ENCODE measurements at places on chromosomes 16 and 17. TPM values are rescaled to one million over a fixed set of nuclear protein-coding genes. Genes with fewer than 3 reads are reported as not detected.

DNA sequence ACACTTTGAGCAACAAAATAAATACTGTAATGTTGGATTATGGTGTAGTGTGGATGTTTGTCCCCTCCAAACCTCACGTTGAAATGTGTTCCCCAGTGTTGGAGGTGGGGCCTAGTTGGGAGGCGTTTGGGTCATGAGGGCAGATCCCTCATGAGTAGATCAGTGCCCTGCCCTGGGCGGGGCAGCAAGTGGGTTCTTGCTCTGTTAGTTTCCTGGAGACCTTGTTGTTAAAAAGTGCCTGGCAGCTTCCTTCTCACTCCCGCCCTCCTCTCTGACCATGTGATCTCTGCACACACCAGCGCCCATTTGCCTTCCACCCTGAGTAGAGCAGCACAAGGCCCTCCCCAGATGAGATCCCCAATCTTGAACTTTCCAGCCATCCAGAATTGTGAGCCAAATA is 67.7 kb downstream of the MPRIP start:
- DNase-seq: no peak

GRCh38 chr16:51630076-51630475 is 479.0 kb upstream of the SALL1 start:
- no peak for DNase-seq

GRCh38 chr17:8674344-8675305 is 44.1 kb upstream of the MYH10 start:
- DNase-seq: no peak

- no peak for DNase-seq
Observed at GRCh38 chr16:54538276-54538675, 251.7 kb upstream of the IRX3 start.

DNA sequence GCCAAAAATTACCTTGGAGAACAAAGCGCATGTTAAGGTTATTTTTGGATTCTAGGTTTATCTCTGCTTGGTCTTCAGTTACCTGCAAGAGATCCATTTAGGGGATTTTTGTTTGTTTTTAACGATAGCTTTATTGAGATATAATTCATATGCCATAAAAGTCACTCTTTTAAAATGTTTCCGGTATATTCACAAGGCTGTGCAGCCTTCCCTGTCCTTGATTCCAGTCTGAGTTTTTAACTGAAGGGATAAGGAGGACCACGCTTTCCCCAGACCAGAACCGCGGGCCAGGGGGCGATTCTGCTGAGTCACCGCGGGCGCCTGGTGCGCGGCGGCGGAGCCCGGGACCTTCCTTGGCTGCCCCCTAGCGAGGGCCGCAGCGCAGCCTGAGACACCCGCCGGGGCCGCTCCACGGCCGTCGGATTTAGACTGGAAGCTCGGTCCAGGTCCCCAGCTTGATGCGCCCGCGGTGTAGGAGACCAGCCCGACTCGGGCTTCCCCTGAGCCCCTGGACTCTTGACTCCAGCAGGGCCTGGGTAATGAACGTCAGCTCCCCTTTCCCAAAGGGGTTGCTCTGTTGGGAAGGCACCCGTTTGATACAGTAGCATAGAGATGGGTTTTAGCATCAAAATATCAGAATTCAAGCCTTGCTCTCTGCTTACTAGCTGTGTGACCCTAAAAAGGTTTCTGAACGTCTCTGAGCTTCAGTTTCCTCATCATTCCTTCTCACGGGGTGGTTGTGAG is 50.0 kb upstream of the STH start:
- peak; percentile 69 for DNase-seq

DNA sequence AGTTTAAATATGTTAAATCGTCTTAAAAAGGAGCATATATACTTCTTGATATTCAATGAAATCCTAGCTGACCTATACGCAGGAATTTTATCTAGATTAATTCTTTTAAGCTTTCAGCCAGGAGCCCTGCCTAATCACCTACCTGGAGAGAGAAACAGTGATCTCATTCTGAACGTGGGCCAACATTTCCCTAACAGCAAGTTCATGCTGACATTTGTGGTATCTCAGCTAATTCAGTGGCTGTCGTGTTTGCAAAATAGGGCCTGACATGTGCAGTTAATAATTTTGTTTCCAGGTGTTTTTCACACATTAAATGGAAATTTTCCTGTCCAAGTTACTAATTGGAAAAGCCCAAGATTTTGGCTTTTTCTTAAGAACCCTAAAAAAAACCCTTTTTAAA is 17.4 kb downstream of the KRT24 start:
- no peak for DNase-seq

GRCh38 chr17:58991718-58992331 is 114.9 kb downstream of the TRIM37 start:
- no peak for DNase-seq

The COX10 gene
- 10.7 TPM for total RNA-seq

DNA sequence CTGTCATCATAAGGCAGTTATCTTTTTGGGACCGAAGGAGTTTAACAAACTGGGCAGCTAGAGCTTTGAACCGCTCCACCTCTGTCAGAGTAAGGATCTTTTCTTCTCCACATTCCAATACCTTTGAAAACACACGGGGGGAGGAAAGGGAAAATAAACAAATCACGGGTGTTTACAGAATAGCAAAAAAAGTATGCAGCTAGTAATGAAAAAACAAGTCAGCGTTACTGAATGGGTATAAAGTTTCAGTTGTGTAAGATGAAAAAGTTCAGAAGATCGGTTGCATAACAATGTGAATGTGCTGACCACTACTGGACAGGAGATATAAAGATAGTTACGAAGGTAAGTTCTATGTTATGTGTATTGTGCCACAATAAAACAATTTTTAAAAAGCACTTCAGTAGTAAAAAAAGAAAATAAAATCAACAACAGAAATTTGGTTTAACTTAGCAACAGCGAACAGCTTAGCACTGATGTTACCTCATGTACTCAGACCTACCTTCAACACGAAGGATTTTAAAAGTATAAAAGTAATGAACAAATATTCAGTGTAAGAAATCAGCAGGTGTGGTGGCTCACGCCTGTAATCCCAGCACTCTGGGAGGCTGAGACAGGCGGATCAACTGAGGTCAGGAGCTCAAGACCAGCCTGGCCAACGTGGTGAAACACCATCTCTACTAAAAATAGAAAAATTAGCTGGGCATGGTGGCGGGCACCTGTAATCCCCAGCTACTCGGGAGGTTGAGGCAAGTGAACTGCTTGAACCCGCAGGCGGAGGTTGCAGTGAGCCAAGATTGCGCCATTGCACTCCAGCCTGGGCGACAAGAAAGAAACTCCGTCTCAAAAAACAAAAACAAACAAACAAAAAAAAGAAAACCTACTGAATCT is 34.3 kb downstream of the MARF1 start:
- no peak for DNase-seq

DNA sequence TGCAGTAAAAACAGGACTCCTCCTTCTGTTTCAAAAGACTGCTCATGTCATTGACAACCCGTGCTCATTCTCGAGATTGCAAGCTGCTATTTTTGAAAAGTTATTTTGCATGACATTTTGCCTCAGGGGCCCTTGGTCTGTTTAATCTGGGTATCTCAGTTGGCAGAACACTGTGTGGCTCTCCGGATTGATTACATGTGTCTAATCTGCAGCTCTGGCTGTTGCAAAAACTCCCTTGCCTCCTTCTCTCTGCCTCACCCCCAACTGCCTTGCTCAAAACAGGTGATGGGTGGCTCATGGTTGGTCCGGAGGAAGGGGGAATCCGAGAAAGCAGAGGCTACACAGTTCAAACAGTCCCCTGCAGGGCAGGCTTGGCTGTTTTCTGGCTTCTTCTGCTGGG is 25.3 kb downstream of the GINS3 start:
- DNase-seq: no peak

DNA sequence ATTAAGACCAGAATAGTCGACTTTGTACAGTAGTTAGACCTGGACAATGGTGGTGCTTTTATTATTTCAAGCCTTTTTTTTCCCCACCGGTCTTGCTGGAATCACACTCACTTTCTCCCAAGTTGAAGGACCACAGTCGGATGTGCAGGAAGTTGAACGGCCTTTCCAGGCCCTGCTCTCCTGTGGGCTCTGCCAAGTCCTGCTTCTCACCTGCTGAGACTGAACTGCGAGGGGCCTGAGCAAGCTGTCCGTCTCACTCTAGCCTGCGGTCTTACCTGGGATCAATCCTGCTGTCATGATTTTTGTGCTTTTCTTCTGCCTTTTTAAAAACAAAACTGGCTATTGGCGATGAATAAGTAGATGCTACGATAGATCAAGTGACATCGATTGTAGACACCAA is 1.3 kb downstream of the TLCD3A start:
- DNase-seq: no peak

DNA sequence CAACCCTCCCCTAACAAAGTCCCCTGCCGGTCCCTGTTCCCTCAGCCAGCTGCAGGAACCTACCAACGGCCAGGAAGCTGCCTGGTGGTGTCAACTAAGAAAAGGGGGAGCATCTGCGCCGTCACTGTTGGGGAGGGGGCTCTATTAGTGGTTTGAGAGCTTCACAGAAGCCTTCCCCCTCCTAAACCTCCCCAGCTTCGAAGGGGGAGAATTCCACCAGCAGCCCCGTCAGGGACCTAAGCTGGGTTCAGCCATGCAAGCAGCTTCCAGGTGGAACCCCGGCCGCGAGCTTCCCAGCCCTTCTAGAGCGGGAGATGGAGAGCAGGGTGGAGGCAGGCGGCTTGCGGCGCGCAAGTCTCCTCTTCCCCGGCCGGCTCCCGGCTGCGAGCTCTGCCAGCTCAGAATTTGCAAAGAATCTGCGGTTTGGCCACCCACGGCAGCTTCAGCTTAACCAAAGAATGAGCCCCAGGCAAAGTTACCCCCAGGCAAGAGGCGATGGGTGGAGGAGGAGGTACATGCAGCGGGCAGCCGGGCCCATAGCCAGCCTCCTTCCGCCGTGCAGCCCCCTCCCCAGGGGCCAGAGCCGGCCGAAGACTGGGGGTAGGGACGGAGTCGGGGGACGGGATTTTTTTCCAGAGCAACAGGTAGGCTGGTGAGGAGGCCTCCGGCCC is 33.7 kb downstream of the DDX19A start:
- DNase-seq: peak; percentile 57

GRCh38 chr17:7292729-7293128 is 1.7 kb downstream of the YBX2 start:
- DNase-seq: no peak

DNA sequence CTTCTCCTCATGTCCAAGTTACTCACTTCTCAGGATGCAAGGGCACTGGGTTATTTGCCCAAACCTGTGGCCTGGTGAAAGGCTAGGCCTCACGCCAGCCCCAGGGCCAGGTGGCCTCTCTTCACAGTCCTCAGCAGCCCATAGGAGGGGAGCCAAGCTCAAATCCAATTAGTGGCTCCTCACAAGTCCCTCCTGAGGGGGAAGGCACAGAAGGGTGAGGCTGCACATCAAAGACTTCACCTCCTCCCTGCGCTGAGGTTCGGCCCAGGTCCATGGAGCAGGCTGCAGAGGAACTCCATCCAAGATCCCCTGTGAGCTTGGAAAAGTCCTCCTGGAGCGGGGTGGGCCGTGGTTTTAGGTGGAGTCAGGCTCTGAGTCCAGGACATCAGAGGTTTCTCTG is 320.0 kb downstream of the FOXL1 start:
- no peak for DNase-seq

DNA sequence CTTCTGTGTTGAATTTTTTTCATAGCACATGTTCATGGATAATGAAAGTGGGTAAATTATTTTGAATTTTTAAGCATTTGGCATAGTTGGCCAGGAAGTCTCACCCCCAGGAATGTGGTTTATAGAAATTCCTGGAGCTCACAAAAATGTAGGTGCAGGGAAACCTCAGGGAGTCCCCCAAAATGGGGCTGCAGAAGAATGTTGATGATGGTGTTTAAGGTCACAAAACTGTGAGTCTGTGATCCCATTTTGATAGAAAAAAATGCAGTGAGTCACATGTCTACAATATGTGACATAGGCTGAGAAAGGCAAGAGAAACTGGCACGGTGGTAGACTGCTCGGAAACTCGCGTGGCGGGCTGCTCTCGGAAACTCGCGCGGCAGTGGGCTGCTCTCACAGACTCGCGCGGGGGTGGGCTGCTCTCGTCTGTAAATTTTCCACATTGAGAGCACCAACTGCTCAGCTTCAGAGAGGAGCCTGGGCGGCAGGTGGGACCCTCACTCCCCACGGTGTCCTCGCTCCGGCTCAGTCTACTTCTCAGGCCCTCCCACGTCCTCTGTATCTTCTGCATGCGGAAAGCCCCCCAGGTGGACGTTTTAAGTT is 18.7 kb upstream of the MC1R start:
- DNase-seq: no peak

The JMJD8 gene
- 22.4 TPM for total RNA-seq
